ENCODE measurements at places on chromosomes 11 and 22. TPM values are rescaled to one million over a fixed set of nuclear protein-coding genes. Genes with fewer than 3 reads are reported as not detected.

- no peak for DNase-seq
These were observed 4.2 kb downstream of the UBE2L3 start for GRCh38 chr22:21571679-21572078.

- no peak for DNase-seq
These were observed 13.1 kb upstream of the ANGPTL5 start for GRCh38 chr11:101929294-101929915.

GRCh38 chr22:47040486-47041270 lies 278.2 kb downstream of the TBC1D22A start:
- no peak for DNase-seq

APOC3 gene
- polyA plus RNA-seq: not detected

Data from IMR-90 (cell line).